ENCODE measurements at places on chromosomes 12 and 14.

DNA sequence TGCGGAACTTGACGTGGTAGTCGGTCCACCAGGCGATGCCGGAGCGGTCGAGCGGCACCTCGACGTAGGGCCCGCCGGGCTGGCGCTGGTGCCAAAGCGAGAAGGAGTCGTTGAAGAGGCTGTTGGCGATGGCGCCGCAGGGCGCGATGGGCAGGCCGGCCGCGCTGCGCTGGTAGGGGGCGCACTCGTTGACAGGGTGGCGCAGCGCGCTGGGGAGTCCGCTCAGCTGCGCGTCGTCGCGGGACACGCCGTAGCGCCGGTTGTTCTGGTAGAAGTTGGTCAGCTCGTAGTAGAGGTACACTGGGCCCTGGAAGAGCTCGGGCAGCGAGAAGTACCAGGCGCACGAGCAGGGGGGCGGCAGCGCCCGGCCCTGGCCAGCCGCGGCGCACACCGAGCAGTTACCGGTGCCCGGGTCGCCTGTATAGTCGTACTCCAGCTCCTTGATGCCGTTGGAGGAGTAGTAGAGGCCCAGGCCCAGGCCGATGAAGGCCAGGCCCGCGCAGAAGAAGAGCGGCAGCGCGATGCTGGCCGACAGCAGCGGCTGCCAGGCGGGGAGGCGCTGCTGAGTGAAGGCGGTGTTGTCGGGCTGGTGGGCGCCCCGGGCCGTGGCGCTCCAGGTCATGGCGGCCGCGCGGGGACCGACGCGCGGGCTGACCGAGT lies 482 bp downstream of the TMEM30B start:
- peak; percentile 76 for DNase-seq

DNA sequence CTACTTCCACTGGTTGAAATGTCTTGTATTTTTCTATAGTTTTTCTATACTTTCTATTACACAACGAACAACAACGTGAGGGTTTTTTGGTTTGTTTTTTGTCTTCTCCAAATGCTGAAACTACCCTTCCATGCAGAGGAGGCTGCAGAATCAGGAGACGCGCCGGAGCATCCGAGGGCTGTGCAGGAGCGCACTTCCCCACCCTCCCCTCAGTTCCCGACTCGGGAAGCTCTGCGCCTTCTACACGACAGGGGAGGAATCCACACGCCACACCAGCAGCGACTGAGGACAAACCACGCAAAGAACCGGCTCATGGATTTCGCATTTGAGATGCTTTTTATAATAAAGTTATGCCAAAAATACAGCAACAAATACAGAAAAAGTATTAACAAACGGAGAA lies 30.9 kb downstream of the SLC15A4 start:
- DNase-seq, result no peak

DNA sequence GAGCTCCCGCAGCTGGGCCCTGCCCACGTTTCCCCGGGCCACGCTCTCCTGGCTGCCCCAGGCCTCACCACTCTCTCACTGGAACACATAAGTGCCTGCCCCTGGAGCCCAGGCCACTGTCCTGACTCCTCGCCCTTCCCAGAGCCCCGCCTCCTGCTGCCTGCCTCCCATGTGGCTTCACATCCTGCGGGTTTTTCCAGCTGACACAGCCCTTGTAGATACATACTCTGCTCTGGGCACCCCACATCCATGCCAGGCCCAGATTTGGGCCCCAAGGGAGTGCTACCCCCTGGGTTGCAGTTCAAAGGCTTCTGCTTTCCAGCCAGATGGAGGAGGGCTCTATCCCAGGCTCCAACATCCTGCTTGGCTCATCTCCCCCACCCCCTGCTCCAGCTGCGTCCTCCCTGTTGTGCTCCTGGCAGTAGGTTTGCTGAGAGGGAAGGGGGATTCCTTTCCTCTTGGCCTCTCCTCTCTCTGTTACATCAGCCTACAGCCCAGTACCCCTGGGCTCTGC lies 60.1 kb downstream of the TSPAN9 start:
- no peak for DNase-seq

DNA sequence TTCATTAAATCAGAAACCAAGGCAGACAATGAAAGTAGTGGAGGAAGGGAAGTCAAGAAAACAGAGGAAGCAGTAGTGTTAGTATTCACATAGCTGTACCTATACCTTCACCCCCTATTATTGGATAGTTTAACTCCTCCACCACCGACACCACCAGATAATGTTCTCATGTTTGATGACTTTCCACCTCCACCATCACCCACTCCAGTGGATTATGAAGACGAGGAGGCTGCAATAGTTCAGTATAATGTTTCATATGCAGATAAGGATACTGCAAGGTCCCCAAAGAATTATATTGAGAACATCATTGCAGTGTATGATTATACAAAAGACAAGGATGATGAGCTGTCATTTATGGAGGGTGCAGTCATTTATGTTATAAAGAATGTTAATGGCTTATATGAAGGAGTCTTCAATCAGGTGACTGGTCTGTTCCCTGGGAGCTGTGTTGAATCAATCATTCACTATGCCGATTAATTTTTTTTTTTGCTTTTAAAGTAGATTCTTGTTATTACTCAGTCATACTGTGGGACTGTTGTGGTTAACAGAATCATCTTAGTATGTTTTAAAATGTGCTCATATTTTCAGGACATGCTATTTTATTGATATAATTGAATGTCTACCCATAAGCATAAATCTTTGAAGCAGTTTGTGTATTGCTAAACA lies 32.2 kb upstream of the KTN1 start:
- no peak for DNase-seq

GRCh38 chr12:130058926-130059472 lies 103.3 kb upstream of the FZD10 start:
- DNase-seq, result no peak

DNA sequence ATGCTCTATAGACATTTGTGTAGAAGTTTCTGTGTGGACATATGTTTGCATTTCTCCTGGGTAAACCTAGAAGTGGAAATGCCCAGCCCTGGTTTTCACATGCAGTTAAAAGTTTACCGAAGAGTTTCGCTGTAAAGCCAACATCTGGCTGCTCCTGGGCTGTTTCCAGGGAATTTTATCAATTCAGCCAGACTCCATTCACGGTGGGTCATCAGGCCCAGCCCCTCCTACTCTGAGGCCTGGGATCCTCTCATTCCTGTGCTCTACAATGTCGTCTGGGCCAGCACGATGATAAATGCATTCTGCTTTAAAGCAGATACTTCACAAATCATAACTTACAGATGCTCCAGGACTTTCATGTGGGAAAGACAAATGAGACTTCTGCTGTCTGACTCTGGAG lies 7.1 kb downstream of the NUAK1 start:
- no peak for DNase-seq

- DNase-seq, result no peak
Measured at GRCh38 chr12:51914034-51914923, 7.0 kb downstream of the ACVRL1 start.

DNA sequence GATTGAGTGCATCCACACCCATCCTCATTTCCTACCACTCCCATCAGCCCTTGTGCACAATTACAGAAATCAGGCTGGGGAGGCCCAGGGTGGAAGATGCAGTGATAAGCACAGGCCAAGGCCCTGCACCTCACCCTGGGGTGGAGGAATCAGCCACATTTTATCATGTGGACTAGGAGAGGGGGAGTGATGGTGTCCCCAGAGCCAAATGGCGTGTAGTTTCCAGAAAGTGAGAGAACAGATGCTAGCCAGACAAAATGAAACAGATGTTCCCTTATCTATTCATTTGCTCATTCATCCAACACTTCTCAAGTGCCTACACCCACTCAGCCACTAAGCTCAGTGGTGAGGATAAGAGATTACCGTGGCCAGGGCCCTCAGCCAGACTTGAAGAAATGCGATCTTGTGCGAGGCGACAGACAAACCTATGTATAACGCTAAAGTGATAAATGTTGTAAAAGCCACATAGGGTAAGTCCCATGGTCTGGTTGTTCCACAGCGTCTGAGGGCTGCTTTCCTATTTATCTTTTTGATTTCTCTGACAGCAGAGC lies 93.6 kb downstream of the STAB2 start:
- no peak for DNase-seq

GRCh38 chr12:64610079-64610659 lies at the start of gene RASSF3:
Gene RASSF3, plus strand, starts transcription at chr12:64610495. Its CDS starts 138 bp downstream, at chr12:64610633.
- peak; percentile 82 for DNase-seq

GRCh38 chr12:117118838-117119591 lies 19.8 kb upstream of the TESC start:
- no peak for DNase-seq

DNA sequence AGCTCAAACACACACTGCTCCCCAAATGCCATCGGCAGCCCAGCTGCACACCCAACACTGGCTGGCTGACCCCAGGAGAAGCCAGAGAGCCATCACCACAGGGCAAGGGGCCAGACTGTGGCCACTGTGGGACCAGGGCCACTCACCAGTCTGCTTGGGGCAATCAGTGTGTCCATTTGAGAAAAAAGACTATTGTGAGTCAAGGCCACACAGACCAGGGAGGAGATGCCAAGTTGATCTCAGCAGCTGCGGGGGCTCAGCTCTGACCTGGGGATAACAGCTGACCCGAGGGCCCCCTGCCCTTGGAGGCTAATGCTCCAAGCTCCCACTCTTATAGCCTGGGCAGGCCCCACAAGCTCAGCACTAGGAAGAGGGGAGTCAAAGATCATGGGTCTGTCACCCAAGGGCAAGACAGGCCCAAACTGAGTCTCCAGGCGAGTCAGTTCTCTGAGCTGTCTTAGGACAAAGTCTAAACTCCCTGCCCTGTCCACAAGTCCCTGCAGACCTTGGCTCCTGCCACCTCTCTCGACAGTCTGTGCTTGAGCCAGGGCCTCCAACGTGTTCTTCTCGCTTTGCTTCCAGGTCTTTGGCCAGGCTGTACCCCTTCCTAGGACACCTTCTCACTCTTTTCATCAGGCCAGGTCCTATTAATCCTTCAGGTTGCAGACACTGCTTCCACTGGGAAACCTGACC lies 30.1 kb upstream of the PNMA1 start:
- DNase-seq, result no peak

GRCh38 chr14:53192052-53192760 lies 39.1 kb upstream of the DDHD1 start:
- no peak for DNase-seq

DNA sequence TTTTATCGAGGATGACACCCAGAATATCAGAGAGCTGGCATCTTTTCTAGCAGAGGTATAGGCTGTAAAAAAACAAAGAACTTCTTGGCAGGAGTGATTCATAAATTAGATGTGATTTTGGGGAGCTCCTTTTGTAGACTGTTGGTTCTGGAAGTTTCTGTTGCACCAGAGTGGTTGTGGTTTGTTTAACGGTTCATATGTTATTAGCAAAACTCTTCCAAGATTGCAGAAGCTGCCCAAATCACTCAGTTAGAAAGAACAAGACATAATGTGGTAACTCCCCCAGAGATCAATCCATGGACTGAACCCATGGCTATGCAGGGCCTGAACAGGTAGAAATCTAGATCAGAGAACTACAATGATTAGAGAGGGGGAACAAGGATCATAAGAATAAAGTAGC lies 6.7 kb upstream of the RNASE10 start:
- no peak for DNase-seq

DNA sequence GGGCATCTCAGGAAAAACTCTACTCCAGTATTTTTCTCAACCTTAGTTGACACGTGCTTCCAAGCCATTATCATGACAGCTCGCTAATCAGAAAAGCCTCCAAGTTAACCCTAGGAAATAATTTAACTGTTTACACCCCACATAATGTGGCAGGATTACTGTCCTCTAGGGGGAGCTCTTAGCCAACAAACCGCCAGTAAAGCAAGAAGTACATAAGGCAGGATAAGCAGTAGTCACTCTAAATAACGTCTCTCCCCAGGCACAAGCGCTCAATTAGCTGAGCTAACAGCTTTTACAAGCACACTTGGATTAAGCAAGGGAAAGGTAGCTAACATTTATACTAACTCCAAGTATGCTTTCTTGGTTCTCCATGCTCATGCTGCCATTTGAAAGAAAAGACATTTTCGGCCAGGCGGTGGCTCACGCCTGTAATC lies 22.8 kb downstream of the APOBEC1 start:
- DNase-seq, result no peak

GRCh38 chr12:74985293-74985985 lies 224.2 kb downstream of the KCNC2 start:
- DNase-seq, result no peak

DNA sequence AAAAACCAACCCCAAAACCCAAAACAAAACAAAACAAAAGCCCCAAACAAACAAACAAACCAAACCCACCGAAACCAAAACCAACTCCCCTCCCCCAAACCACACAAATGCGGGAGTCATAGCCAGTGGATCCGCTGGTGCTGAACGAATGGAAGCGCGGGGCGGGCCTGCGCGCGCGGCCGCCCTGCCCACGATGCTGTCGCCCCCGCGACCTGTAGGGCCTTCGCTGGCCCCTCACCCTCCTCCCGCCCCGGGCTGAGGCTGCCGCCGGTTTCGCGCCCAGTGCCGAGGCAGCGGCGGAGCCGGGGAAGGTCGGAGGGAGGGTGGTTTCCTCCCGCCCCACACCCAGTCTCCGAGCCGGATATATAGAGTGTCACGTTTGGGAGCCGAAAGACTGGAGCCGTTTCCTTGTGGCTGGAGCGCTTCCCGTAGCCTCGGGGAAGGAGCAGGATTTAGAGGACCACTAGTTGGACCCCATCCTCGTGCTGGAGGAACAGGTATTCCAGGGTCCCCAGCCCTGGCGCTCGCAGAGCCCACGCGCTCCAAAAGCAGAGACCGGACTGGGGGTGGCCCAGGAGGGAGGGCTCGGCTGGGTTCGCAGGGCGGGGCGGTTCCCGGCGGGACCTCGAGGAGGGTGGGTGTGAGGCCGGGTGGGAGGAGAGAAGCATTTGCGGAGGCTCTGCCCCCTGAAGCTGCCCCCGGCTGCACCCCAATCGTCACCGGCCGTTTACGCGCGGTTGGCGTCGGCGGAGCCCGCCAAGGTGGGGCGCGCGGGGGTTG lies at the start of gene FAR2:
FAR2 (plus strand) TSS at position 368 of the 780 bp plus-strand sequence. CDS start 121,172 bp downstream, outside the sequence.
- DNase-seq, result no peak

DNA sequence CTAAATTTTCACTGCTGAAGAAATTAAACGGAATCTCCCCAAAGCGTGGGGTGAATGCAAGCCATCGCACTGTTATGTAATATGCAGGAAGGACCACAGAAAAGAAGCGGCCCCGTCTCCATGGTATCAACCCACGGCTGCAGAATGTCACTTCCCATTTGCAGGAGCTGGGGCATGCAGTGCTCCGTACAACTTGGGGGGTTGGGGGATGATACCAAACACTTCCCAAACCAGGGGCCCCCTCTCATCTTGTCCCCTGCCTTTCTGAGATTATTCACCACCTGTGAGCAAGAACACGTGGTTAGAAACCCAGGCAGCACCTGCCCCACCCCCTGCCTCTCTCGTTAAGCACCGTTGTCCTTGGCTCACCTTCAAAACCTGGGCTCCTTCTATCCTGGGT lies 505.1 kb upstream of the TMEM132C start:
- no peak for DNase-seq

DNA sequence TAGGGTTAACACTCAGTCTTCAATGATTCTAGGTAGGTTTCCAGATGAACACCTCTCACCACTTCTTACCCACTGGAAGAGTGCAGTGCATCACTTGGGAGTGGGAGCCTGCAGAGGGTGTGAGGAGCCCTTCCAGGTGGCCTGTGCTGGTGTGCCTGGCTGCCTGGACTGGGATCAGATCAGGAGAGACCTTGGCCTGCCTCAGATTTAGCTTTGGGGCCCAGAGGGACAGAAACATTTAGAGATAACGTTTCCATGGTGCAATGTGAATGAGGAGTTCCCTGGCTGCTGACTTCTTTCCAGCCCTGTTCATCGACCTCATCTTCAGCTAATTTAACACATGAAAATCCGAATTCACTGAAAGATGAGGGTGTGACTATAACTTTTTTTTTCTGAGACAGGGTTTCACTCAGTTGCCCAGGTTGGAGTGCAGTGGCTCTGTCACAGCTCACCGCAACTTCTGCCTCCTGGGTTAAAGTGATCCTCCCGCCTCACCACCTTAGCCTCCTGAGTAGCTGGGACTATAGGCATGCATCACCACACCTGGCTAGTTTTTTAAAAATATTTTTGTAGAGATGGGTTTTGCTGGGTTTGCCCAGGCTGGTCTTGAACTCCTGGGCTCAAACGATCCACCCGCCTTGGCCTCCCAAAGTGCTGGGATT lies 53.6 kb downstream of the SUSD6 start:
- DNase-seq, result no peak

Measured in naive thymus-derived CD8-positive, alpha-beta T cell (primary cell).